ENCODE measurements at places on chromosomes 7 and 10. TPM values are rescaled to one million over a fixed set of nuclear protein-coding genes. Genes with fewer than 3 reads are reported as not detected.

ACTR3C gene
- 70.4 TPM for total RNA-seq

SPOCK2 gene
- total RNA-seq: 12.0 TPM

- DNase-seq: no peak
Measured at GRCh38 chr7:151399305-151399601, 10.6 kb downstream of the WDR86 start.

PTPRZ1 gene
- total RNA-seq: not detected

GRCh38 chr7:23230641-23231101, 15.9 kb upstream of the GPNMB start:
- DNase-seq: no peak

TRPV5 gene
- total RNA-seq: not detected

DNA sequence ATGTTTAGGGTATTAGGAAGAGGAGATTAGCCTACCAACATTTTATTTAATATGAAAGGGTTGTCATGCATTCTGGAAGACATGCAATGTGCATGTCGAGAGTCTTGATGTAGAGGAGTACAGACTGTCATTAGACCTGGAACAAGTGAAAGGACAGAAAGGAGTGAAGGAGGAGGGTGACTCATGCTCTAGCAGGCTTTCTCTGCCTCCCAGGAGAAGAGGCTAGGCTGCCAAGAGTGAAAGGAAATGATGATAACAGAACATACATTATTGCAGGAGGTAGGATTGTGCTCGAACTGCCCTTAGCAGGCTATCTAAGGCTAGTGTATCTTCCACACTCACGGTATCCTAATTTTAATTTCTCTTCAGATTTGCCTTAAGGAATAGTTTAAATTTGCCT, 228.8 kb downstream of the EXOC4 start:
- DNase-seq: no peak

DNA sequence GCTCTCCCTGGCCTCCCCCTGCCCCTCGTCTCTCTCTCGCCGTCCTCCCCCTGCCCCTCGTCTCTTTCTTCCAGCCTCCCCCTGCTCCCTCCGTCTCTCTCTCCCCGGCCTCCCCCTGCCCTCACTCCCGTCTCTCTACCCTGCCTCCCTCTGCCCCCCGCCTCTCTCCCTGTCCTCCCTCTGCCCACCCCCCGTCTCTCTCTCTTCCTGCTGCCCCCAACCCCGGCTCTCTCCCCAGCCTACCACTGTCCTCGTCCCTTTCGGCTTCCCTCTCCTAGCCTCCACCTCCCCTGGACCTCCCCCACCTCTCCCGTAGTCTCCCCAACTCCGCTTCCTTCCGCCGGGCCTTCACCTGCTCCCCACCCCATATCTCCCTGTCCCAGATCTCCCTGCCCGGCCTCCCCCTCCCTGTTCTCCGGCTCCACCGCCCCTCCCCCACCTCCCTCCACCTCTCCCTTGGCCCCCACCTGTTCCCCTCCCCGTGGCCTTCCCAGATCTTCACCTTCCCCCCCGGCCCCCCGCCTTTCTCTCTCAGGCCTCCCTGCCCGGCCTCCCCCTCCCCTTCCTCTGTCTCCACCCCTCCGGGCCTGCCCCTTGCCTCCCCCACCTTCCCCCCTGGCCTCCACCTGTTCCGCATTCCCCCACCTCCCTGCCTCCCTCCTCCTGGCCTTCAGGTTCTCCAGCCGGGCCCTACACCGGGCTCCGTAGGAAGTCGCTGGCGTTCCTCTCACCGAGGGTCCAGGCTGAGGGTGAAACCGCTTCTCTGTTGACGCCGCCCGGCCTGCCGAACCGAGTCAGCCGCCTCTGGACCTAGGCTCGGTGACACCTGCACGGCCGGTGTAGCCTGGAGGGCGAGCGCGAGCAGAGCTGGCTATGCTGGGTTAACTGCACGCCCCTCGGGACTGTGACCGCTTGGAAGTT, 1.2 kb downstream of the GET4 start:
- no peak for DNase-seq

DNA sequence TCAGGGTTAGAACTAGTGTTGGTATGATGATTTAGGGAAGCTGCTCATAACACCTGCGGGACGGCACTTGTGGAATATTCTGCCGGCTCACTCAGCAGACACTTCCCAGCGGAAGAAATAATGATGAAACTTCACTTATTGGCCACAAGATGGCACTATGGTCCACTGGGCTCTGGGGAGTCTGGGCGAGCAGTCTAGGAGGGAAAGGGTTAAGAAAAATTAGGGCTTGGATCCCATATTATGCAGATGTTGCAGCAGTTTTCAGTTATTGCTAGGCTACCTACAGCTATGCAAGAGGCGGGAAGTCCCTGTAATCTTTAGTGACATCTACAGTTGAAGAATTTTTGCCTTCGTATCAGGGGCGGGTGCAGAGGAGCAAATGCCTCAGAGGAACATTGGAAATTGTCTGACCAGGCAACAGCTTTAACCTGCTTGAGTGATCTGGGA, 238.7 kb upstream of the PRSS58 start:
- no peak for DNase-seq

DKK1 gene
- not detected for total RNA-seq

CPED1 gene
- 4.4 TPM for total RNA-seq

DNA sequence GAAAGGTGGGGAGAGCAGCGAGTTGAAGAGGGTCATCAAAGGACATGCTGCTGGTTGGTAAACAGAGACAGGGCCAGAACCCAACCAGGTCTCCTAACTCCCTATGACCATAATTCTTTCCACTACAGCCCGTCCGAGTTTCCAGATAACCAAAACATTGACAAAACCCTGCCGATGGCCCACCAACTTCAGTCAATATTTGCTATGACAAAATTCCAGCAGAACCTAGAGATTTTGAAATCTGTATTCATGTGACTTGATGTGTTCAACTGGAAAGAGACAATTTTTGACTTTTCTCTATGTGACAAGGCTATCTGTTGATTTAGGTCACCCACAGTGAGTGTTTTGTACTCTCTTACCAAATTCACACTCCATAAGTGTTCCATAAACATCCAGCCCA, 86.7 kb downstream of the NHLRC2 start:
- DNase-seq: no peak

SLC25A40 gene
- 23.9 TPM for total RNA-seq

DNA sequence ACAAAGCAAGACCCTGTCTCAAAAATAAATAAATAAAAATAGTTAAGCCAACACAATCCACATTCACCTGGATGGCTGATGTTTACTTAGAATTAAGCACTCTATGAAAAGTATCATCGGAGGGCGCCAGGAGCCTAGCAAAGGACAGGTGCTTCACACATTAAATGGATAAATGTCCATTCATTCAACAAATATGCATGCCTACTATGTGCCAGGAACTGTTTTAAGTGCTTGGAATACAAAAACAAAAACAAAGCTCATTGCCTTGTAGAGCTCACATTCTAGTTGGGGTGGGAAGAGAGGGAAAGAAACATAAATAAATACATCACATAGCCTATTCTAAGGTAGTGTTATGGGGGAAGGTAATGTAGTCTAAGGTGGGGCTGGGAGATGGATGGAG, 4.1 kb downstream of the BAIAP2L1 start:
- no peak for DNase-seq

- DNase-seq: no peak
Measured at GRCh38 chr10:43342279-43343125, 28.9 kb upstream of the FXYD4 start.

DNA sequence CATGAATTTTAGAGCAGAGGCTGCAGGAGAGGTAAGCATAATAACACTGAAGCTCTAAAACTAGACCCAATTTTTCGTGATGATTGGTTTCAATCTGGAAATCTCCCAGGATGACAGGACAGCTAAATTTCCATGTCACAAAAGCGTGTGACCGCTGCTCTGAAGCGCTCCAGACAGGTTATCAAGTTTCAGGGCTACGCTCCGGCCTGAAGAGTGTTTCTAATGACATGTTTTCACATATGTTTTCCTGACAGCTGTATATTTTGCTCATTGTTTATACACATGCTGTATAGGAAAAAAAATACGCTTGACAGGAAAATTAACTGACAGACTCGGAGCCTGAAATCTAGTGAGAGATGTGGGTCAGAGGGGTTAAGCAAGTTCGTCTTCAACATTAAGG, 219.8 kb upstream of the BMPER start:
- DNase-seq: no peak

CYP2C18 gene
- 274 TPM for total RNA-seq

RET gene
- total RNA-seq: 1.2 TPM
